ENCODE measurements at places on chromosomes 16 and 17. TPM values are rescaled to one million over a fixed set of nuclear protein-coding genes. Genes with fewer than 3 reads are reported as not detected.

- DNase-seq, result peak; percentile 72
Observed at GRCh38 chr17:2051061-2051932, 3.6 kb upstream of the HIC1 start.

GRCh38 chr17:37392024-37392590, 14.5 kb downstream of the ACACA start:
- peak; percentile 16 for DNase-seq

DNA sequence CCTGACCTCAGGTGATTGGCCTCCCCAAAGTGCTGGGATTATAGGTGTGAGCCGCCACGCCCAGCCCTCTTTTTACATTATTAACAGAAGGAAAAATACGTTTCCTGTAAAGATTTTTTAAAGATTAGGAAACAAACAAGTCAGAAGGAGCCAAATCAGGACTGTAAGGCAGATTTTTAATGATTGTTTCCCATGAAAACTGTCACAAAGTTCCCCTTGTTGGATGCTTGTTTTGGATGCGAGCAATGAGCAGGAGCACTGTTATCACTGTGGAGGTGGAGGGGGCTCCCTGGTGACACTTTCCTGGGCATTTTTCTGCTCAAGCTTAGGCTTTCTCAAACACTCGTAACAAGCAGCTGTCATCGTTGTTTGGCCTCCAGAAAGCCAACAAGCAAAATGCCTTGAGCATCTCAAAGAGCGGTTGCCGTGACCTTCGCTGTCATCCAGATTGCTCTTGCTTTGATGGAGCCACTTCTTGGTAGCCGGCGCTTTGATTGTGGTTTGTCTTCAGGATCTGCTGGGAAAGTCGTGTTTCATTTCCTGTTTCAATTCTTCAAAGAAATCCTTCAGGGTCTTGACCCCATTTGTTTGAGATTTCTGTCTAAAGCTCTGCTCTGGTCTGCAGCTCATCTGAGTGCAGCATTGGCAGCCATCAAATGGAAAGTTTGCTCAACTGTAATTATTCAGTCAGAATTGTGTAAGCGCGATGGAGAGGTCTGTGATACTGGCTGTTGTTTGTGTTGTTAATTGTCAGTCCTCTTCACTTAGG, 128.7 kb downstream of the RPTOR start:
- no peak for DNase-seq

DNA sequence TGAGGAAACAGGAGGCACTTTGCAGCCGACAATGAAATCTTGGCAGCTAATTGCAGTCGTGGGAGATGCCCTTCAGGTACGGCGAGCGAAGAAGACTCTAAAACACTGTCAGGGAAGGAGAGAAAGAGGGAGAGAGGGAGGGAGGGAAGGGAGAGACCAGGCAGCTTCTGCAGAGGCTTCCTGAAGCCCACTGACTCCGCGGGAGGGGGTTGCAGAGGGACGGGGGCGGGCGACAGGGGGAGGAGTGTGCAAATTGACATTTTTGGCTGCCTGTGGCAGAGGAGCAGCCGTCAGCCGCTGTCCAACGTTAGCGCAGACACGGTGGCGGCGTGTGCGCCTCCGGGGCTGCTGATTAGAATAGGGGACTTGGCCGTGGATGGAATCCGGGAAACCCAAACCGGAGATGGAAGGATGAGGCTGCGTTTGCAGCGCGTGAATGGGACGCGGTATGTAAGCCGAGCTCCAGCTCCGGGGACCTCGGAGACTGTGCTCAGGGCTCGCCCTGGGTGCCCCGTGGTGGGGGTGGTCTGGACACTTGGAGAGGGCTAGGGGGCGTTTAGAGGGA, 849.1 kb upstream of the RBFOX1 start:
- no peak for DNase-seq

DNA sequence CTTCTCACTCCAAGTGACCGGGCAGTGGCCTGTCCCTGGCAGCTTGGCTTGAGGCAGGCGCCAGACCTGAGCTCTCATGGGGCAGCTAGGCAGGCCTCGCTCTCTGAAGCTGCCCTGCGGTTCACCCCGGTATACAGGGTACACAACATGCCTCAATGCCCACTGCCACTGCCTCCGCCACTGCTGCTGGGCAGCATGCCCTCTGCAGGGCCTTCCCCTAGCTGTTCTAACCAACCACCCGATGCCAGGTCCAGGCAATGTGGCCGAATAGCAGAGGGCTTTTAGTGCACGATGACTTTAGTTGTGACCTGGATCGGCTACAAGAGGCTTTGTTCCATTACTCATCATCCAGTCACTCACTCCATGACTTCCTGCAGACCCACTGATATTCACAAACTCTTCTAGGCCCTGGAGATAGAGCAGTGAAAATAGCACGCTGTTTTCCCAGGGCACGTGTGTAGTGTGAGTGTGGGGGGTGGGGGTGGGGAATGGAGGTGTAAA, 19.7 kb downstream of the CDC42EP4 start:
- DNase-seq, result no peak

DNA sequence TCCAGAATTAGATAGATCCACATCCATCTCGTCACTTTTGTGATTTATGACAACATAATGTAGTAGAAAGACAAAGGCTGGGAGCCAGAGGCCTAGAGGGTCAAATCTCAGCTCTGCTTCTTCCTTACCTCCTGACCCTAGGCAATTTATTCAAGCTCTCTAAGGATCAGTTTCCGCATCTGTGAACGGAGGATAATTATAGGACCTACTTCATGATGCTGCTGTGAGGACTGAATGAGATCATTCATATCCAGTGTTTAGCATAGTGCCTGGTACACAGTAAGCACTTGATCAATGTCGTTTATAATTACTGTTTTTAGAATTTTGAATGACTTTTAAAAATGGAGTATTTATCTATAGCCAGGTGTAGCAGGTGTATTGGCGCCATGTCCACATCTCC, 128.4 kb downstream of the SHISA9 start:
- no peak for DNase-seq

Gene OR4D1
- not detected for polyA plus RNA-seq

DNA sequence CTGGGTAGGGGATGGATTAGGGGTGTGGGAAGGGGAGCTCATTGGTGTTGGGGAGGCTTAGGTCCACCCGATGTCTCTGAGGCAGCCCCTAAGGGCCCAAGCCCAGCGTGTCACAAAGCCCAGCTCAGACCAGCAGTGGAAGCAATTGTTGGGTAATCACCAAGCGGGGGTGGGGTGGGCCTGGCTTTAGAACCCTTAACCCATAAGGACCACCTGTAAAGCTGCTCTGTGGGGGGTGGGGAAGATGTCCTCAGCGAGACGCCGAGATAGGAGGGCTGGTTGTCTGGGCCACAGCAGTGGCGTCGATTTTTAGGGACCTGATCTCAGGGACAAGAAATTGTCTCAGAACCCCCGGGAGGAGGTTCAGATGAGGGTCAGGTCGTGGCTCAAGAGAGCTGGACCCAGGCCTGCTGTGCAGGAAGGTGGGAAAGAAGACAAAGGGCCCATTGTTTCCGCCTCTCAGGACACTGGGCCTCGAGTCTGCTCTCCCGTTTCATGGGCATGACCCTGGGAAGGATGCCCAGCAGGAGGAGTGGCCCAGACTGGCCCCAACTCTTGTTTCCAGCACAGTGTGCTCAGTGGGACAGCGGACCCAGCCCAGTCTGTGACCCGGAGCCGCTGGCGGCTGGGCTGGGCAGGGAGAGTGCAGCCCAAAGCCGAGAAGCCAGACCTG, 15.9 kb downstream of the ST6GALNAC2 start:
- DNase-seq, result no peak

GRCh38 chr17:82795615-82796014, 43.8 kb downstream of the TBCD start:
- DNase-seq, result no peak

Gene GGT6
- not detected for polyA plus RNA-seq

DNA sequence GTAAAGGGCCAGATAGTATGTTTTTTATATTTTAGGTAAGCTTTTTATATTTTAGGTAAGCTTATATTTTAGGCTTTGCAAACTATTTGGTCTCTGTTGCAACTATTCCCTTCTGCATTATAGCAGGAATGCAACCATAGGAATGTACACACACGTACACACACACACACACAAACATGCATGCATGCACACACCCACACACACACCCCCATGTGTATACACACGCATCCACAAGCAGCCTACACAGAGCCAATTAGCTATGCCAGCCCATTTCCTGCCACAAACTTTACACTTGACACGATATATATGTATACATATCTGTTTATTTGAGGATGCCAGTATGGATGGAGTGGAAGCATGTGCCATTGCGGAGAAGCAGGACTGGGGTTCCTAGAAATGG, 7.5 kb upstream of the TRPV3 start:
- no peak for DNase-seq

Gene PABPN1L
- polyA plus RNA-seq, result not detected

DNA sequence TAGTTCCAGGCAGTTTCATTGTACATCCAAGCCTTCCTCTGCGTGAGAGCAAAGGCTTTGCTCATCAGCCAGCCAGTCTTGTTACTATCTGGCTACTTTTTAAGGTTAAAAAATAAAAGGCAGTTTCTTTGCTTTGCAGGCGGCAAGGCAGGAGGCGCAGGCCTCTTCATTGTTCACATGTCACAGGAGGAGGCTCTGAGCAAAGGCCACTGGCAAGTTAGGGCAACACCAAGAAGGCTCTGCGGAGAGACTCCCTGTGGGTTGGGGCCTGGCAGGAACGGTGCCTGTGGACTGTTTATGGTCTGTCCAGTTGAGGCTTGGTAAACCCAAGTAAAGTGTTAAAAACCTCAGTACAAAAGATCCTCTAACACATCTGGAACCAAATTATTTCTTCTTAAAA, 3.9 kb upstream of the NT5C start:
- DNase-seq, result no peak

Gene TMIGD1
- polyA plus RNA-seq, result 1.3 TPM

GRCh38 chr17:44785921-44786320, 27.1 kb downstream of the ADAM11 start:
- DNase-seq, result no peak

- no peak for DNase-seq
Observed at GRCh38 chr17:4748686-4749085, 9.0 kb upstream of the CXCL16 start.

Gene DHRS7C
- 0.19 TPM for polyA plus RNA-seq

- no peak for DNase-seq
Observed at GRCh38 chr16:31452631-31453106, 6.6 kb upstream of the ARMC5 start.

- DNase-seq, result no peak
Observed at GRCh38 chr17:44776628-44777393, 18.0 kb downstream of the ADAM11 start.

Gene SDK2
- polyA plus RNA-seq, result 0.52 TPM

DNA sequence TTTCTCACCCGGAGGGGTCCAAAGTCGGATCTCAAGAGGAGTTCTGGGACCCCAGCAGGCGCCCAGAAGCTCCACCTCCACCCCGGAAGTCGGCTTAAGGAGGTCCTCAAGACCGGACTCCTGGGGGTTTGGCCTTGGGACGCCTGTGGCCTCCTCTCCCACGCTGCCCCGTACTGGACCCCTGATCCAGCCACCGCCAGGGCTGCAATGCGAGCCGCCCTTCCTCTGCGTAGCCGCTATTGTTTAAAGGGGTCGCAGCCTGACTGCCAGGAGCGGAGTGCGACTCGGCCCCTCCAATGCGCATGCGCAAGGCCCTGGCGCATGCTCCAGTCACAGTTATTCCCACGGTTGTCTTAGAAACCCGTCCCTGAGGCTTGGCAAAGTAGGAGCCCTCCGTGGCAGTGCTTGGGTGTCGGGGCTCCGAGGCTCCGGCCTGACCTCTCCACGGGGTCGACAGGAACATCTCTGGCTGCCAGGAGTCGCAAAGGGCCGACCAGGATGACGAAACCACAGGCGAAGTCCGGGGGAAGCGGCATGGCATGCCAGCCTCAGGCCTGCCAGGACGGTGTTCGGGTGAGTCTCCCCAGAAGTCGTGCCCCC, 719.0 kb downstream of the KCNJ18 start:
- DNase-seq, result no peak

Gene TEX14
- 0.05 TPM for polyA plus RNA-seq

Gene KRT13
- 24.8 TPM for polyA plus RNA-seq

GRCh38 chr16:68230956-68231355, 5.0 kb downstream of the ESRP2 start:
- DNase-seq, result no peak

Gene RCVRN
- not detected for polyA plus RNA-seq

GRCh38 chr16:12257926-12258561, 281.5 kb downstream of the SNX29 start:
- peak; percentile 67 for DNase-seq

GRCh38 chr17:49843774-49844350, 4.0 kb downstream of the TAC4 start:
- no peak for DNase-seq

- no peak for DNase-seq
Observed at GRCh38 chr17:17506893-17507464, 10.8 kb upstream of the RASD1 start.

DNA sequence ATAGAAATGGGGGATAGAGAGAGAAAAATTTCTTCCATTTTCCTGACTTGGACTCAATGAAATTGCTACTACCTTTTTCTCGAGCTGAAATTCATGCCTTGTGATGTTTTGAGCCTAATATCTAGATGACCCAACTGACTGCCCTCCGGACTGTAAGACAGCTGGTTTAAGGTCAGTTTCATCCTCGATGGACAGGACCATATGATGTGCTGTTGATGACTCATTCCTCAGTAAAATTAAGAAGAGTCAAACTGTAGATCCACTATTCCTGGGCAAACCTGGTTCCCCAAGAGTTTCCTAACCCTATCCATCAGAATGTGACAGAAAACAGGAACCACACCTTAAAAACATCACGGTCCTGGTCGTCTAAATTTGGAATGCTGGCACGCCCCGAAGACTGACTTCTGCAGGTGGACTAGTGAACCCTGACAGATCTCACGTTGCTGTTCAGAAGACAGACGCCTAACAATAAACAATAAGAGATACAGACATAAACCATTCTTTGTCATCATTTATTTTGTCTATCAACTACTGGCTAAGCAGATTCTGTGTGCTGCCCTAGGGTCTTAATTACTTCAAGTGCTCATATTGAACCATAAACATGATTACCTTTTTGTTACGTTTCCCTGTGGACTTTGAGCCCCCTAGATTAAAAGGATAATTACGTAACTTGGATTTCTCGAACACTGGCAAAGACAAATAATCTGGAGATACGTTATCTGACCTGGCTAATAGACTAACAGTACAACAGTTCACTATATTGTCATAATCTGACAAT, 45.1 kb upstream of the NOS2 start:
- peak; percentile 46 for DNase-seq

DNA sequence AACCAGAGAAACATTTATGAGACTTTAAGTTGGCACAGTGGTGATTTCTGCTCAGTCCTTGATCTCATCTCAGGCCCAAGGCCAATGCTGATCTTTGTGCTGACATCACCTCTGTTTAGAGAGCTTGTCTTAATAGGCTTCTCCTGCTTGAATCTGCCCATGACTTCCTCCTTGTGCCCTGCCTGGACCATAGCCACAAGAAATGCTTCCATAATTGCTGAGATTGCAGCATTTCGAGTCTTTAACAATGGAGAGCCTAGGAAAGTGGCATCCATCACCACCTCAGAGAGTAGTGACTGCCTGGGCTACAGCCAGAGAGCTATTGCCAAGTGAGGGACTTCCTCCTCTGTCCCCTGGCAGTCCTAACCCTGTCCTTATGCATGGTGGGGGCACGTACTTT, 25.1 kb upstream of the MMP2 start:
- no peak for DNase-seq

GRCh38 chr16:84476401-84476800, 28.1 kb downstream of the MEAK7 start:
- DNase-seq, result no peak

- no peak for DNase-seq
Observed at GRCh38 chr16:65751622-65752521, 614.6 kb upstream of the CDH5 start.

Gene ZNF624
- polyA plus RNA-seq, result 3.2 TPM
